ENCODE measurements at places on chromosomes 11 and 22.
A peak's percentile ranks its signal among the peaks of the same experiment; 100 is the strongest.

DNA sequence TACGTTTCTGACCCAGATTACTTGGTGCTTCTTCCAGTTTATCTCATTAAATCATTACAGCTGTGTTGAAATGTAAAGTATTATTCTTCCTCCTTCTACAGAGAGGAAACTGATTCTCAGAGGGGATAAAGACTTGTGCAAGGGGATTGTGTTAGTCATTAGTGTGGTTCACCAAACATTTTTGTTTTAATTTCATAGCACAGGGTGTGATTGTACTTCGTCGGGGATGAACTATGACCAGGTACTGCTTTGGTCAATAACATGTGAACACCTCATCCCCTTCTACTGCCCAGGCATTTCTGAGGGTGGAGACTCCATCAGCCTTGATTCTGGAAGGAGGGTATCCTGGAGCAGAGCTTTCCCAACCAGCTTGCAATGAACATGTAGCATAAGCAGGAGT, 120.2 kb upstream of the ALX4 start:
- no peak for DNase-seq

DNA sequence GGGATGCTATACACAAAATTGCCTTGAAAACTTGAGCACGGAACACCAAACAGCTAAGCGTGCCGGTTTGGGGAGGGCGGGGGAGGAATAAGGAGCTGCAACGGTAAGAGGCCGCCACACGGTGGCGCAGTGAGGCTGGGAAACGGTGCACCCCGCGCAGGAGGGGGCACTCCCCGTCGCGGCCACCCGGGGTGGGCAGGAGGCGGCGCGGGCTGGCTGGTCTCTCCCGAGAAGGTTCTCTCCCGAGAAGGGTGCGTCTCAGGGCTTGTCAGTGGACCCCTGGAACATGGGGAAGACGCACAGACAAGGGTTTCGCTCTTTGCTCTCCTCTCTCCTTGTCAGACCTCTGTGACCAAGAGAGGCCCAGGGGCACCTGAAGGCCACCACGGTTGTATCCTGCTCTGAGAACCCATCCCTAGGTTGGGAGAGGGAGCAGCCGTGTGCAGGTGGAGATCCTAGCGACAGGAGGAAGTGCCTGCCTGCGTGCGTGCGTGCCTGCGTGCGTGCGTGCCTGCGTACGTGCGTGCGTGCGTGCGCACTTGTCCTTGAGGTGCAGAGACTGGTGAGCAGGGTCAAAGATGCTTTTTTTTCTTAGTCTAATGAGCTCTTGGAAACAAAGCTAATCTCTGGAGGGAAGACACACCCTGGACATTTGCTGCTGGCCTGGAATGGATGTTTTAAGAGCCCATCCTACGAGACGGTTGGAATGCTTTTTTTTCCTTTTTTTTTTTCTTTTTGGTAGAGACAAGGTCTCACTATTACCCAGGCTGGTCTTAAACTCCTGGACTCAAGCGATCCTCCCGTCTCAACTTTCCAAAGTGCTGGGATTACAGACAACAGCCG, 18.1 kb upstream of the JAM3 start:
- DNase-seq = peak; percentile 70

- DNase-seq = no peak
Measured at GRCh38 chr11:4671741-4672140, 25.9 kb downstream of the OR51E2 start.

DNA sequence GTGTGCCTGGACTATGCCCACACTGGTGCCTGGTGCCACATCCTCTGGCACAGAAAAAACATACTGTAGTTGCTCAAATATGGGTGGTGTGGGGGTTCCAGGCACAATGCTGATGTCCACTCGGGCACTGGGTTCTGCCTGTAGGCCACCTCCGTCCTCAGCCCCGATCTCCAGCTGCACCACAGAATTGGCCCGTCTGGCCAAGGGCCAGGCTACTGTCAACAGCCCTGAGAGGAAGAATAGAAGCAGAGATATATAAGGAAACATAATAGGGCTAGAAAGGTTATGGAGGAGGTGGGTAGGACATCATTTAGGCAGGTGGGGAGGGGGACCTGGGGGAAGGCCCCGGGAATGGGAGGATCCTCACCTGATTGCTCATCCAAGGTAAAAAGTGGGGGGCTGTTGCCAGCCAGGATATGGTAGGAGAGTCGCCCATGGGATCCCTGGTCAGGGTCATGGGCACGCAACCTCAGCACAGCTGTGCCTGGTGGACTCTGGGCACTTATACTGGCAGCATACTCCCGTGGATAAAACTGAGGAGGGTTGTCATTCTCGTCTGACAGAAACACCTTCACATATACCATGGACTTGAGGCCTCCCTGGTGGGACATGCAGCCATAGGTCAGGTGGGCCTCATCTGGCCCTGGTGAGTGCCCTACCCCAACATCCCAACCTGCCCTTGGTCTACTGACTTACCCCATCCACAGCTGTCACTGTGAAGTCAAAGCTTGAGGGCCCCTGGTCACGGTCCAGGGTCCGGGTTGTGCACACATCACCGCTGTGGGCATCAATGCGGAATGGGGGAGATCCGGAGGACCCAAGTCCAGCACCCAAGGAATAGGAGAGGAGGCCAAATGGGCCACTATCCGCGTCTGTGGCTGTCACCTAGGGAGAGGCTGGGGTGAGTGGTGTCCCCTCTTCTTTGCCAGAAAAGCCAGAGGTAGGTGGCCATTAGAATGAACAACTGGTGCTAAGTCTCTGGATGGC, 14.5 kb upstream of the TPP1 start:
- no peak for DNase-seq

DNA sequence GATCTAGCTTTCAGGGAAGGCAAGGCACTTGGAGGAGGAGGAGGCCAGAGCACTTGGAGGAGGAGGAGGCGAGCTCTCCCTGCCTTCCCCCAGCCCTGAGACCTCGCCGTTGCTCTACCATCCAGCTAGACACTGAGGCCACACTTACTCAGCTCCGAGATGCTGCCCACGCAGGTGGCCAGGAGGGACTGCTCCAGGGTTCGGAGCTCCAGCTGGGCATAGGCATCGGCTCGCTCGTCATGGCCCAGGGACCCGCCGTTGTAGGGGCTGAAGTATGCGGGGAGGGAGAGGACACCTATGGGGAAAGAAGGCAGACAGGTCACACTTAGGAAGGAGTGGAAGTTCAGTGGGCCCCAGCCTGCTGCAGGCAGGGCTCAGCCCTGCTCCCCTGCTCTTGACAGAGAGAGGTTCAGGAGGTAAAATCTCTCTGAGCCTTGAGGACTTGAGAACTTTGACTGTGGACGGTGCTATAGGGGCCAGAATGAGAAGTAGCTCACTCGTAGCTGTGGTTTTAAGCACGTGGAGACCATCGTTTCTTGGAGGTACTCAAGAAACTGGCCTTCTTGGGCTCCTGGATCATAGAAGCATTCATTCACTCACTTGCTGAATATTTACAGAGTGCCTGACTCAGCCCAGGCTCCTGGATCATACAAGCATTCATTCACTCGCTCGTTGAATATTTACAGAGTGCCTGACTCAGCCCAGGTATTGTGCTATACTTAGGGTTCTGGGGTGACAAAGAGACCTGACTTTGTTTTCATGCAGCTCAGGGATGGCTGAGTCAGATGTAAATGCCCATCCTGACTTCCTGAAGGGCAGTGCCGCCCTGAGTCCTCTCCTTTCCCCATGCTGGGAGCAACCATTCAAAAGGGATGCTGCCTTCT, 99.2 kb downstream of the NAT10 start:
- DNase-seq = no peak

Data from activated T-cell treated with anti-CD3 and anti-CD28 coated beads for 48 hours (primary cell).